ENCODE measurements at places on chromosomes 7 and 10.
A peak's percentile ranks its signal among the peaks of the same experiment; 100 is the strongest.

- DNase-seq: peak; percentile 14
These were observed 94.5 kb upstream of the GSDME start for GRCh38 chr7:24851786-24852185.

DNA sequence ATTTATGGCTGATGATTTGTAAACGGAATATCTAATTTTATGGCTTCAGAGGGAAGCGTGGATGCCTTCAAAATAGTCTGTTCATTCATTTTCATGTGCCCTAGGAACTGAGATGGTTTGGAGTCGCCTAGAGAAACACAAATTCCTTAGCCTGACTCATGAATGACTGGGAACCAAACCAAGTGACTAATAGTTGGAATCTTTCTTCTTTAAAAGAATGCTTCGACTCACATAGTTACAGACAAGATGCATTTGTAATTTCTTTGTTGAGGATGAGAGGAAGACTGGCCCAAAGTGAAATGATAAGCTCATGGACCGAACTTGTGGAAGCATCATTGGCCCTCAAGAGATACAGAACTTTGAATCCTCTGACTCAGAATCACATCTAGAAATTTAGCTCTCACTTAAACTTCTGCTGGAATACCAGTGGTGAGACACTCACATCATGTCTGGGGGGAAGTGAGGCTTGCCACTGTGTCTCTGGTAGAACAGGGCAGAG, 1107.2 kb downstream of the NRG3 start:
- DNase-seq: no peak

DNA sequence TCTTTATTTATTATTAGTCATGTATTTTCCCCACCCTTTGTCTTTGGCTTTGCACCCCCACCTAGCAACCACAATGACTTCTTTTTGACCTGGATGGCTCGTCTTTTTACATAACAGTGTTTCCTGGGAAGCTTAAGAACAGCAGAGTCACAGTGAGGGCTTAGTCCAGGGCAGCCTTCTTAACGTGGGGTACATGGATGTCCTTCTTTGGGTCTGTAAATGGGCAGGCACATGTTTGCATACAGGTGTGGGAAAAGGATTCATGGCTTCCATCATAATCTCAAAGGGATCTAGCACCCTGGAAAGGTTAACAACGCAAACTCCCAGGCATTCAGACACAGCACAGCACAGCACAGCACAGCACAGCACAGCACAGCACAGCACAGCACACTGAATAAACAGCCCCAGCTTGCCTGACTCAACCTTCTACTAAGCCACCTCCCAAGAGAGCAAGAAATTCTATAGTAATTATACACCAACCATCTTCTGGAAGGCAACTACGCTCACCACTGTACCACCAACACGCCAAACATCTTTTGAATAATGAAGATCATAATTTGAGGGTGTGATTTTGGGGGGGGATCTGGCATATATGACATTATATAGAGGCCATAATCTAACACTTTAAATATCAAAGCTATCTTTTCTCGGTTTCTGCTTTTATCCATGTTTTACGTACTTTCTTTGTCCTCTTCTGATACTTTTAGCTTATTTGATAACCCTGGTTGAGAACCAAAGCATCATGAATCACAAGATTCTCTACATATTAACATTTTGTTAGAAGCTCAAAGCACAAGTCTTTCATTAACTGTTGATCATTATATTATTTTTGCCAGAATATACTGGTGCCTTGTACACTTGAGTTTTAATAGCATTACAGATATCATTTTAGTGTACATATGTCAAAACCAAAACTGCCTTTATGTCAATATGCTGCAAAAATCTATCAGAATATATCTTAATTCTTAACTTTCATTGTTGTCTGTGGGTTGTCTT, 177.2 kb upstream of the KLF14 start:
- DNase-seq: peak; percentile 16

GRCh38 chr7:9407816-9408215, 974.4 kb downstream of the NXPH1 start:
- no peak for DNase-seq

DNA sequence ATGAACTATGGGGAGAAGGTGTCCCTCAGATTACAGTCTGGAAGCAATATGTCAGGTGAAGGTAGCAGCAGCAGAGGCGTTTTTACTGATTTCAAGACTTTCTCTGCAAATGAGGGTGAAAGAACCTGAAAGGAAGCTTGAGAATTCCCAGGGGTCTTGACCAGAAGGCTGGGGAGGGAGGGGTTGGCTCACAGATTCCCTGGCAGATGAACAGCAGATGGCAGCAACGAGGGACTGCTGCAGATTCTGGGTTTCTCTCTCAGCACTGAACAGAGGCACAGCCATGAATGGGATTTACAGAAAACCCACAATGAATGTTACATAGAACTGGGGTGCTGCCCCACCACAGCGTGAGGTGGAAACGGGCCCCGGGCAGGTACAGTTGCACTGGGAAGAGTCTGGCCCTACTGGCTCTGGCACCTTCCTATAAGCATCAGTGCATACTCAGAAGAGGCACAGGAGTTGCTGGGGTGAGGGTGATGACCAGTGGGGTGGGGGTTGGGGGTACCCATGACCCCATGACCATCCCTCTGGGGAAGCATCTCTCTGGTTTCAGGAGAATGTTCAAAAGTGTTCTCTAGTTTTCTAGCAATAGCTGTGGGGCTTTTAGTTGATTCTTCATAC, 317.8 kb downstream of the SH2D4B start:
- DNase-seq: no peak

DNA sequence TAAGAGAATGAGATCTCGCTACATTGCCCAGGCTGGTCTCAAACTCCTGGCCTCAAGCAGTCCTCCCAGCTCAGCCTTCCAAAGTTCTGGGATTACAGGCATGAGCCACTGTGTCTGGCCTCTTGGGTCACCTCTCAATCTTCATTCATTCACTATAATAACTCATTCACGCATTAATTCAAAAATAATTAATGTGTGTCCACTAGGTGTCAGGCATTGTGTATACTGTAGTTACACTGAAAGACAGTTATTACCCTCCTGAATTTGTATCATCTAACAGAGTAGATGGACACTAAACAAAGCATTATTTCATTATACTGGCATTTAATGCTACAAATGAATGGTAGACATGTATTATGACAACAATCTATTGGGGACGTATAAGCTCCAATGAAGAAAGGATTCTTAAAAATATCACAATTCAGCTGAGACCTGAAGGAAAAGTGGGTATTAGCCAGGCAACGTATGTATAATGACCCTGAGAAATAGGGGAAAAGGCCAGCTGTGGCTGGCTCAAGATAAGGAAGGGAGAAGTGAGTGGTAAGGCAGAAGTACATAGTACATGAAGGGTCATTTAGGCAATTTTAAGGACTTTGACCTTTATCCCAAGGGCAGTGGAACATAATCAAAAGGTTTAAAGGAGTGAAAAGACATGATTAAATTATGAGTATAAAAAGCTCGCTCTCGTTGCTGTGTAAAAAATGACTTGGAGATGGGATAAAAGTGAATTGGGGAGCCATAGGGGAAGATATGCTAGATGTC, 150.7 kb downstream of the BTAF1 start:
- DNase-seq: no peak

GRCh38 chr10:6023661-6024333, 38.4 kb downstream of the IL2RA start:
- no peak for DNase-seq
